ENCODE measurements at places on chromosomes 7 and 10.

- ATAC-seq: peak; percentile 77
These were observed 133.7 kb upstream of the SH2B2 start for GRCh38 chr7:102152672-102153598.

- ATAC-seq: no peak
These were observed 270.9 kb downstream of the RELN start for GRCh38 chr7:103718482-103719061.

DNA sequence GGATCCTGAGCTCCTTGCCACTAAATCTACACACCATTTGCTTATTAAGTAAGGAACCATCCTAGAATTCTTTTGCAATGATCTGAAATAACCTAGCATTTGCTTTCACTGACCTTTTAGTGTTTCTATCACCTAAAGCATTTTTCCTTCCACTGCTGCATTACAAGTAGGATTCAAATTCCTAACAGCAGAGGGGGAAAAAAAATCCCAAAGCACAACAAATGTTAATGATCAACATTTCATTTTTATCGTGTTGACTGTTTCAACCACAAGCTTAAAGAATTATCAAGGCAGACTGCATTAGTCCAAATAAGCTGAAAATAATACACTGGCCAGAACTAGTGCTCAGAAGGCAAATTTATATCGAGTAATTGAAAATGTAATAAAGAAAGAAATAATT lies 174.7 kb upstream of the TCF7L2 start:
- no peak for ATAC-seq

- no peak for ATAC-seq
These were observed 291.1 kb upstream of the IMMP2L start for GRCh38 chr7:111853201-111853990.

GRCh38 chr7:101596898-101597297 lies 32.2 kb downstream of the MYL10 start:
- no peak for ATAC-seq

DNA sequence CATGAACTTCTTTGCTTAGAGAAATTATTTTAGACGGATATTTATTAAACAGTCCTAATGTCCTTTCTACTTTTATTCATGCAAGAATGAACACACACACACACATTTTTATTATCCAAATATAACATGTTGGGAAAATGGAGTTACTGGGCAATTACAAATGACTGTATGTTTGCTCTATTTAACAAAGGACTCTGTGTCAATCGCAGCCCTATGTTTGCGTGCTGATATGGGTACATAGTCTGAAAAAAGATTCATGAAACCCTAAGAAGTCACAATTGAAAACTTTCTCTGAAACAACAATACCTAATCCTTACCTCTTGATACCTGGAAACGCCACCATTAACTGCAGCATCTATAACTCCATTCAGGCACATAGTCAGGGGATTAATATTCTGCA lies 184.7 kb upstream of the IMMP2L start:
- ATAC-seq: no peak

DNA sequence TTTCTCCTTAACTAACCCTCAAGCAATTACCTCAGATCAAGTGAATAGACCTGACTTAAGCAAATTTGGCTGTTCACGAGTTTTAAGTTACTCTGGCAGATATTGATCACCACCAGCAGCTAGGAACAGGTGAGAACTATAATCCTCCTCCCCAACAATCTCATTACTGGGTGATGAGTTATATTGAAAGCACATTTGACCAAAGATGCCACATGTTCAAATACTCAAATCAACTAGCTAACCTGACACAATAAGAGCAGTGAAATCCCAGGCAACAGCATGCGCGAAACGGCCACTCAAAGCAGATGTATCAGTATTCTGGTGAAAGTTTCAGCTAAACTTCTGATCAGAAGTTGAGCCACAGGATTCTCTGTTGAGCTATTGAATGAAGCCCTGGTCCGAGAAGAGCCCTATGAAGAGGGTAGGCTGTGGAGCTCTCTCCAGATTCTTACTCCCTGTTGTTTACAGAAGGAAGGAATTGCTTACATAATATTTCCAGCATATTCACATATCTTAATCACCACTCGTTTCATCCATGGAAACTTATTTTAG lies 52.6 kb downstream of the CAV1 start:
- no peak for ATAC-seq

GRCh38 chr7:155526225-155526624 lies 20.1 kb downstream of the CNPY1 start:
- ATAC-seq: no peak

All from motor neuron (in vitro differentiated cells).